ENCODE measurements at places on chromosomes 16 and 17.
A peak's percentile ranks its signal among the peaks of the same experiment; 100 is the strongest.

GRCh38 chr16:78852081-78852635 is 748.4 kb downstream of the MAF start:
- DNase-seq: no peak

DNA sequence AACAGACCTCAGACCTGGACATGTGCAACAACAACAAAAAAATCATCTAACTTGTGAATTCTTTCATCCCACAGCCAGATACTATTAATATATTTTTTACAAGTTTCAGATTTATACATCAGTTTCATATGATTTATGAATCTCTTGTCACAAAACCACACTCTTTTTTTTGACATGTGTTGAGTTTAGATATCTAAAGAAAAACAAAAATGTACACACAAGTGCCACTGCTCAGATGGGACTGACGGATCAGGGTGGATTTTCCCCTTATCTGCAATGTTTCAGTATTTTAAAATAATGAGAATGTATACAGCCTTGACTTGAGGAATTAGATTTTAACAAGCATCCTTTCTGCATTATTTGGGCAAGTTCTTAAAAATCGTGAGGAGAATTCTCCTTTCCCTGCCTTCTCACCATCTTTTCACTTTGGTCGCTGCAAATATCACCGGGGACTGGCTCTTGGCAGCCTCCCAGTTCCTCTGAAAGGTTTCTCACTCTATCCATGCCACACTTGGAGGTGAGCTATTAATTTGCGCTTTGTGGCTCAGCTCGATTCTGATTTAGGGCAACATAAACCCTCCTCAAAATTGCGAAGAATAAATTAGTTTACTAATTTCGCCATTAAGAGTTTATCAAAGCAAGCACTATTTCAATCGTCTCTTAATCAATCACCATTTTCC is 225.7 kb downstream of the XYLT1 start:
- DNase-seq: no peak

DNA sequence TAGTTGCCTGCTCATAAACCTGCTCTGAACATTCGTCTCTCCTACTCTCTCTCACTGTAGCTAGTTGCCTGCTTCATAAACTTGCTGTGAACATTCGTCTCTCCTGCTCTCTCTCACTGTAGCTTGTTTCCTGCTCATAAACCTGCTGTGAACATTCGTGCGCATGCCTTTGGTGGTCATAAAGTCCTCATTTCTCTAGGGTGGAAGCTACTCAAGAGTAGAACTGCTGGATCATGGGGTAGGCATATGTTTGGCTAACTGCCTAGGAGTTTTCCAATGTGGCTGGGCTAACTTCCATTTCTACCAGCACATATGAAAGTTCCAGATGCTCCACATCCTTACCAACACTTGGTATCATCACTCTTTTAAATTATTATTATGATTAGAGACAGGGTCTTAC is 174.6 kb upstream of the RPH3AL start:
- DNase-seq: no peak

DNA sequence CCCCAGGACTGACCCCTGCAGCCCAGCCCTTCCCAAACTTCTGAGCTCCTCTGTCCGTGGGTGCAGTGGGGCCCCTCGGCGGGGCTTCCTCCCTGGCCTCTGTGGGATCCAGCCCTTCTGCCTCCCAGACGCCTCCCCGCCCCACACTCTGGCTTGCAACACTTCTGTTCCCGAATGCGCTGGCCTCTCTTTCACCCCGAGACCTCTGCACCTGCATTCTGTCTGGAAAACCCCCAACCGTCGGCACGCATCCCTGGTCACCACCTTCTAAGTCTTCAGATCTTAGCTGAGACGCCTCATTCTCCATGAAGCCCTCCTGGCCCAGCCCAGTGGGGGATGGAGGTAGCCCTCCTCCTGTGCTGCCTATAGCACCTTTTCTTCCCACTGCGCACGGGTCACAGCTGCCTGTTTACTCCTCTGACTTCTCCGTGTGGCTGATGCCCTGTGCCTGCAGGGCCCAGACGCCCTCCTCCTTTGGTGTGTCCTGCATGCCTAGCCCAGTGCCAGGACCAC is 26.4 kb downstream of the TMEM235 start:
- no peak for DNase-seq

GRCh38 chr17:35765756-35766488 is 5.2 kb downstream of the C17orf50 start:
- no peak for DNase-seq

DNA sequence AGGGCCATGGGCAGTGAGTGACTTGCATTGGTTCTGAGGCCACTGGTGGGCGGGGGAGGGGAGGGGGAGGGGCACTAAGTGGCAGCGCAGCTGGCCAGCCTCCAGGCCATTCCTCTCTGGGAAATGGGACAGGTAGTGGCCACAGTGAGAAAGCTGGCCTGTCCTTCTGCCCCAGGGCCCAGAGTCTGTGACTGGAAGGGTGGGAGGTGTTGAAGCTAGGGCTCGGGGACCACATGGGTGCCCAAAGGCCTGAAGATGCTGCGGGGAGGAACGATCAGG is 375 bp upstream of the ALOX12B start:
- no peak for DNase-seq

DNA sequence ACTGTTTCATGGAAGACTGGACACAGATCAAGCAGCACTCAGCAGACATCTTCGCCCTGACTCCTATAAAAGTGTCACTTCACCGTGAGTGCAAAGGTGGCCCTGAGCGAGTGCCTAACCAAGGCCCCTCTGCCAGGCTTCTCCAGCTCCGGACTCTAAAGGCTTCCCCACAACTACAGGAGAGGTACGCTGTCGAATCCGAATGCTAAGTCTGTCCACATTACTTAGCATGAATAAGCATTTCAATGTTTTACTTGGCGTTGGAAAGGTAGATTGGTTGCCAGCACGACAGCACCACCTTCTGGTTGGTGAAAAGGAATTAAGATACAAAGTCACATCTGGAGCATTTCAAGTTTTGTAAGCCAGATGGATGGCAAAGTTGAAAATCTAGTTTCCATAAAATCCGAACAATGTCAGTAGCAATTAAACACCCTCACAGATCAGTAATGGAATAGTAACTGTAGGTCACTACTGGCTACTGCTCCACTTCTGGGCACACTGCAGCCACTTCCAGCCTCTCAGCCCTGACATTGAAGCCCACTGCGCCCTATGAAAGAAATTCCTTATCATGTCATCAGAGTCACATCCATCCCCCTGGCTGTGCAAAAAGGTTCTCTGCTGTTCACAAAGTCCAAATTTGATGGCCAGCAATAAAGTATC is 100.9 kb downstream of the PARN start:
- peak; percentile 89 for DNase-seq

DNA sequence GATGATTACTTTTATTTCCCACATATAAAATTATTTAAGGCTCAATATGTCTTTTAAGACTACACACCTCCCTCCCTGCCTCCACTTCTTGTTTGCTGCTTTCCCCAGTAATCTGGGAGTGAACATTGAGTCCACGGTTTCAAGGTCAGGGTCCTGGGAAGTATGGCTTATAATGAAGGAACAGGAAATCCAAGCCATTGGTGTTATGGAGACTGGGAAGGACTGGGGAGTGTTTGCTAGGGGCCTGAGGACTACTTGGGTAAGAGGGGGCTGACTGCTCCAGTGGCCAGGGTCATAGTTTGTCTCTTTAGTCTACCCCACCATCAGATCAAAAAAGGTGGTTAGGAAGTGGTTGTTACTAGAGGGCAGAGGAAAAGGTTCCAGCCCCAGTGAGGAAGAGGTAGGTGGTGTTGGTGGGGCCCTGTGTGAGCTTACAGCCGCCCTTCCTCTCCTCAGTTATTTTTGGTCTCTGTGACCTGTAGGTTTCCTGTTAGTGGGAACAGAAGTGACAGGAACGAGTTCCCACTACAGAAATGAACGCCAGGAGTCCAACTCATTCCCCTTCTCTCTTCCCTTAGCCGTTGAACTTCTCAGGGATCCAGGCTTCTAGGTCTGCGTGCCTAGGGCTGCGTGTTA is 742 bp upstream of the SLC16A13 start:
- DNase-seq: no peak

DNA sequence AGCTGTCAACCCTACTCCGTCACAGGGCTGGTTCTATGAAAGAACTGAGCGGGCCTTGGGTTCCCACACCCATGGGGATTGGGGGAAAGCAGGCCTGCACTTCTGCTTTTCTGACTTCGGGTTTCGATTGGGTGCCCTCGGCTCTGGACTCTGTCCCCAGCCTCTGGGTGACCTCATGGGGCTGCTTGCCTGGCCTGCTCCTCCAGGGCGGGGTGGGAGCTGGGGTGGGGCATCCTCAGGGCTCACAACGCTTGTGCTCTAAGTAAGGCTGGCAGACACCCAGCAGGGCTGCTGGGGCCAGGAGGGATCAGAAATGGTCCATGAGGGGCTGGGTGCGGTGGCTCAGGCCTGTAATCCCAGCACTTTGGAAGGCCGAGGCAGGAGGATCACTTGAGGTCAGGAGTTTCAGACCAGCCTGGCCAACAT is 19.2 kb downstream of the ARHGAP27 start:
- DNase-seq: no peak

- DNase-seq: peak; percentile 100
These were observed 6.7 kb upstream of the CD68 start for GRCh38 chr17:7572588-7573323.

DNA sequence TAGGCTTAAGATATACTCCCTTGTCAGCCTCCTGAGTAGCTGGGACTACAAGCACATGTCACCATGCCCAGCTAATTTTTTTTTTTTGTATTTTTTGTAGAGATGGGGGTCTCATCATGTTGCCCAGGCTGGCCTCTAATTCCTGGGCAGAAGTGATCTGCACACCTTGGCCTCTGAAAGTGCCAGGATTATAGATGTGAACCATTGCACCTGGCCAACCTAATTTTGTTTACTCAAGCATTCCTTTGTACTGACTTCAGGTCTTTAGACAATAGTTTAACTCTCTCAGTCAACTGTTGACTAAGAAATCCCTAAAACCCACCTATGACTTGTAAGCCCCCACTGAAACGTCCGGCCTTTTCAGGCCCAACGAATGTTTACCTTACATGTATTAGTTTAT is 628.3 kb upstream of the CDH8 start:
- DNase-seq: no peak

DNA sequence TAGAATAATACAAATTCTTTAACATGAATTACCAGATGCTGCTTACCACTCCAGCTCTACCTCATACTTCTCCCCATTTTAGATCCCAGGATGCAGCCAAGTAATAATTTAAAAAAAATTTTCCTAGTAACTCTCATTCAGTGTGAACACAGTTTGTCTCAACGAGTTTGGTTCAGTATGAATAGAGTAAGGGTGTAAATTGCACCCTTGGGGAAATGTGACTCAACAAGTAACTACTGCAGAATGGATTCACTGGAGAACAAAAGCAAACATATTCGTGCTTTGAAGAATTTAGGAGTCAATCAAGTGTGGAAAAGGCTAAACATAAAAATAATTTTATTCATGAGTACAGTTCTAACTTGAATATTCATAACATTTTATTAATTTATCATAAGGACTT is 23.0 kb downstream of the KCNJ16 start:
- no peak for DNase-seq

- no peak for DNase-seq
These were observed 5.7 kb upstream of the FTSJ3 start for GRCh38 chr17:63833026-63833740.

DNA sequence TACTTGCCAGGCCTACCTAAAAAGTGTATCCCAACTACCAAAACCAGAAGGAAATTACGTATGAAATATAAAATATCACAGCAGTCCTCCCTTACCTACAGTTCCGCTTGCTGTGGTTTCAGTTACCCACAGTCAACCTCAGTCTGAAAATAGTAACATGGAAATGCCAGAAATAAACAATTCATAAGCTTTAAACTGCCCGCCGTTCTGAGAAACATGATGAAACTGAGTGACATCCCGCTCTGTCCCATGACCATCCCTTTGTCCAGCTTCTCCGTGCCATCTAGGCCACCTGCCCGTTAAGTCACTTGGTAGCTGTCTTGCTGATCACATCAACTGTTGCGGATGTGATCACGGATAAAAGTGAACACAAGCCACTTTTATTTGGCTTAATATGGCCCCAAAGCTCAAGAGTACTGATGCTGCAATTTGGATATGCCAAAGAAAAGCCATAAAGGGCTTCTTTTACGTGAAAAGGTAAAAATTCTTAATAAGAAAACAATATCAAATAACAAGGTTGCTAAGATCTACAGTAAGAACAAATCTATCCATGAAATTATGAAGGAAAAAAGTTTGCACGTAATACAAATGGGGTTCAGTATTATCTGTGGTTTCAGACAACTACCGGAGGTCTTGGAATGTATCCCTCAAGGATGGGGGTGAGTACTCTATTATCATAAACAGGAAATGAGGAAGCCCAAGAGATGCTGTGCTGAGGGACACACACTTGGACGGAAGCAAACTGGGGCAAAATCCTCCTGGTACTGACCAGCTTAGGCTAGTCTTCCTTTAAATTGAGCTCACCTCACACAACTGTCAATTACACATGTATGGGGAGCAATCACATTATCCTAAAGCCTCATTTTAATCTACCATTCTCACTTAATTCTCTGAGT is 8.2 kb downstream of the USP22 start:
- peak; percentile 43 for DNase-seq

GRCh38 chr16:31118223-31119155 is 1.0 kb downstream of the KAT8 start:
- no peak for DNase-seq

DNA sequence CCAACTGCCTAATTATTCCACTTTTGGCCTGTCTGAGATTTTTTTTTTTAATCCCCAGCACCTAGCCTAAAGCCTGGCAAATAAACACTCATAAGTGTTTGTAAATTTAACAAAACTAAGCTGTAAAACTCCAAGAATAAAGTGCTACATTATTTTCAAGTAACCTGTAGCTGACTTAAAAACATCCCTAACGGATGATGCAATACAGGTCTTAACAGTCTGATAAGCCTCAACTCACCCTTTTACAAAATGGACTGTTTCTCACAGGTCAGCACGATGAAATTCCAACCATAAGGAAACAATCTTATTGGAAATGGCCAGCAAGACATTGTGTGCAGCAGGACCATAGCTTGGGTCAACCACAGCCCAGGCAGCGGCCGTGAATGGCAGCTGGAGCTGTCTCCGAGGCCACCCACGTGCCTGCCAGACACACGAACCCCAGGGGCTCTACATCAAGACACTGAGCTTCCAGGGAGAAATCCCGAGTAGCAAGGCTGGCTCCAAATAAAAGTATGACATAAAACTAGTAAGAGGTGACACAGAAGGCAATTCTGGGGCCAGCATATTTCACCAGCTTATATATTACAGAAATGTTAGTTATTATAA is 58.9 kb downstream of the NDEL1 start:
- no peak for DNase-seq

DNA sequence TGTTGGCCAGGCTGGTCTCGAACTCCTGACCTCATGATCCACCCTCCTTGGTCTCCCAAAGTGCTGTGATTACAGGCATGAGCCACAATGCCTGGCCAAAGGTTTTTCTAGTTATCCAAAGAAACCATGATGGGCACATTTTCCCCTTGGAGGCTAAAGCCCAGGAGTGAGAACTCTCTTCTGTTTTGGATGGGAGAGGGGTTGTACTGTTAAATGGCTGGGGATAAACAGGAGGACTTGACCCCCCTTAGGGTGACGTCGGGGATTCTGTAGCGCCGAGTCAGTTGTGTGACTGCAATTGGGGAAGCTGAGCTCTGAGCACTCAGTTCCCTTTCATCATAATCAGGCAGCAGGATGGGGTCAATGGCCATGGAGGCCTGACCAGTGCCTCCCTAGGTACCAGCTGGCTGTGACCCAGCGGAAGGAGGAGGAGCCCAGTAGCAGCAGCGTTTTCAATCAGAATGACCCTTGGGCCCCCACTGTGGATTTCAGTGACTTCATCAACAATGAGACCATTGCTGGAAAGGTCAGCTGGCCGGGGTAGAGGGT is 4.1 kb downstream of the AOC3 start:
- DNase-seq: no peak

Data from mesendoderm (in vitro differentiated cells).